GOT3 (cell line): ENCODE measurements at places on chromosomes 3 and 15.

DNA sequence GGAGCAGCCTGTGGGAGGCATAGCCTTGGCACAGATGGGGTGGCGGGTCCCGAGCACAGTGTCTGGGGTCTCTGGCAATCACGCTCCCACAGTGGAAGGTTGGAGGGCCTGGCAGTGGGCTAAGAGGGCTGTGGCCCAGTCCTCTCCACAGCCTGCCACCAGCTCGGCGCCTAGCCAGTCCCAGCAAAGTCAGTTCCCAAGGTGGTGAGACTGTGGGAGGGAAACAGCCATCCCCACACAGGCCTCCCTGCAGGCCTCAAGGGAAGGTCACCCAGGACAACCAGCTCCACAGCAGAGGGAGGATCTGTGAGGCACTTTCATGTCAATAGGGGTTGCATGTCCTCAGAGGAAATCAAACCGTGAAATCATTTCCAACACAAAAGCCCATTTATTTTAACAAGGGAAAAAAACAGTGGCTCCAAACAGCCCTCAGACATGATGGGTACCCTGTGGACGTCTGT, 27.6 kb upstream of the LIMD1 start:
- no peak for DNase-seq

- DNase-seq = no peak
These were observed 29.1 kb upstream of the KCTD6 start for GRCh38 chr3:58462829-58463180.

DNA sequence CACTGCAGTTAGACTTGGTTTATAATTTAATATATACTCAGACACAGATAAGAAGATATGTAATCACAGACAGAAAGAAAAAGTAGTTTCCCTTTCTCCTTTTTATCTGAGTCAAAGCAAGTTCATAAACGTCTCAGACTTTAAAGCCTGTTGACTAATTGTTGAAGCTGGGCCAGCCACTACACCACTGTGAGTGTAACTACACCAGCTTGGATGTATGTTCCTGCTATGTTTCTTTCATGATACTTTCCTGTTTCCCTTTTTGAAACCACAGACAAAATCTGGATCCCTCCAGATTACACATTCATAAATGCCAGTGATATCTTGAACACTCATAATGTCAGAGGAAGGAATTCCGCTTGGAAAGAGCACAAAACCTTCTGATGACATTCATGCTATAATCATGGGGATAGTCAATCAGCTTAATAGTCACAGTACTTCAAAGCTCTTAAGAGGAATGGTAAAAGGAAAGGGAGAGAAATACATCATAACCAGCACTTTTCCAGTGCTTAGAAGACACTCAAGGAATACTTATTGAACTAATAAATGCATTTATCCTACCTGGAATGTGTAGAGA, 32.0 kb downstream of the KCNMB2 start:
- DNase-seq = no peak

- no peak for DNase-seq
These were observed 7.7 kb upstream of the DIPK2A start for GRCh38 chr3:143963946-143964345.

- DNase-seq = no peak
These were observed 125.0 kb downstream of the IL20RB start for GRCh38 chr3:137082763-137083162.

DNA sequence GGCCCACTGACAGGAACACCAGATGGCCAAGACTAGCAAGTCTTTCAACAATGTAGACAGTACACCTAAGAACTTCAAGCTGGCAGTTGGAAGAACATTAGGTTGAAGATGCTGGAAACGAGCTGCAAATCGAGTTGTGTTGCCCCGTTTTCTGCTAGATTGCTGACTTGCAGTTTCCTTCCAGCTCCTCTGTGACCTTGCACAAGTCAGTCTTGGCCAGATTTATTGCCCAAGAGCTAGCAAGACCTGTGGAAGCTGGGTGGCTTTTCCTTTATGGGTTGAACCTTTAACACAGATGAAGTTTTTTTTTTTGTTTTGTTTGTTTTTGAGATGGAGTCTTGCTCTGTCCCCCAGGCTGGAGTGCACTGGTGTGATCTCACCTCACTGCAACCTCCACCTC, 2.9 kb upstream of the RBM6 start:
- DNase-seq = no peak

- no peak for DNase-seq
These were observed 31.3 kb downstream of the FBXO45 start for GRCh38 chr3:196599734-196600128.
